COR-L47 (cell line): ENCODE measurements at places on chromosomes 2 and 18.

DNA sequence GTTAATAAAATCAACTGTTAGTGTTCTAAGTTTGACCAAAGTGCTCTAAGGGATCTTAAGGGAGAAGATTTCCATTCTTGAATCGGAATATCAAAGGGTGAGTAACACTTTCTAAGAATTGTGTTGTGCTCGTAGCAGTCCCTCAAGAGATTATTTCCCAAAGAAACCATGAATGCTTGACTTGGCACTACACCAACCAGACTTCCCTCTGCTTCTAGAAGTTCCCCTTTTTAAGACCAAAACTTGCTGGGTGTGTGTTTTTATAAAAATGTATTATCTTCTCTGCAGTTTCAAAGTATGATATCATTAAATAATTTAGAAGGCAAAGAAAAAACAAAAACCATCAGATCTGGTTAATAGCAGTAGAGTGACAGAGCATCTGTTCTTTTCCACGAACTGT lies 522.0 kb upstream of the FAM98A start:
- no peak for DNase-seq

DNA sequence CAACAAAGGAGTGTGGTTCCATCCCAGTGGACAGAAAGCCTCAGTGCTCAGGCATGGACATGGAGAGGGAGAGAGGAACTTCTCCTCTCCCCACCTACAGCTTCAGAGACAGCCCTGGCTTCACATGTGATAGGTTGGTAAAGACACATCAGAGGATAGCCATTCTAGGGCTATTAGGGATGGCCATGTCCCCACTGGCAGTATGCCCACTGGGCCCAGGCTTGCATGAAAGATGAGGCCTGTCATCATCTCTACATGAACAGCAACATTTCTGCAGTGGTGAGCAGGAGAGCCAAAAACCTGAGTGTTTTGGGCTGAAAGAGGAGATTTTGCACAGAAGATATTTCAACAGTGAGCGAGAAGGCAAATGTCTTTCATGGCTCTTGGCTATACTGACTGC lies 517.2 kb downstream of the NR4A2 start:
- DNase-seq, result no peak

- DNase-seq, result no peak
Measured at GRCh38 chr2:112189001-112189556, 50.9 kb downstream of the FBLN7 start.

DNA sequence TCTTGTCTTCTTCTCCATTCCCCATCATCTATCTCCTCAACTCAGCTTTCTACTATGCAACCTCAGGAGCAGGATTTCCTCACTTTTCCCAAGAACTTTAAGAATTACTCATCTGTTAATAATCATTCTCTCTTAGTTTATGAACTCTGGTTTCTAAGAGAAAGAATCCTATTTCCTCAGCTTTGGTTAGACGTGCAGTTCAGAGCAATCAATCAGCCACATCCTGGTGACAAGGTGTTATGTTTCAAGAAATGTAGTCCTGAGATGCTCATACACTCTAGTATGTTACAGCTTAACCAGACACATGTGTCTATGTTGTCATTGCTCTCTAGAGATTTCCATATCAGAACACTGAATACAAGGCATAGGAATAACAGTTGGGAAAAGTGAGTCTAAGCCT lies 277.9 kb downstream of the MBD2 start:
- no peak for DNase-seq

- DNase-seq, result no peak
Measured at GRCh38 chr2:217071416-217071815, 211.6 kb upstream of the TNP1 start.

DNA sequence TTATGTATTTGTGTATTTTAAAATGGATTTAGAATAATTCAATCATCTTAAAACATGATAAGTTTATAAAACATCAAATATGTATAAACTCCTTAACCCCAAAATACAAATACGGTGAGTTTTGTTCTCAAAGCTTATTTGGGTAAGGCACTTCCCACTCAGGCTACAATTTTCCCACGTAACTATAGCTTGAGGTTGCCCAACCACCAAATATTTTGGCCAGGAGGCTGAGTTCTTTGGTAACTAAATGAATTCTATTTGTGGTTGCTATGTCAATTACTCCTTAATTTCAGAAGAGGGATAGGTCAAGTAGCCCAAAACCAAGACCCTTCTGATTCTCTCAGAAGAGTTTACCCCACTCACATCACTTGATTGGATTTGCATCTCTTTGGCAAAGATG lies 70.4 kb downstream of the MYL12B start:
- no peak for DNase-seq
